ENCODE measurements at places on chromosomes 3 and 15. TPM values are rescaled to one million over a fixed set of nuclear protein-coding genes. Genes with fewer than 3 reads are reported as not detected.

The SAMD7 gene
- not detected for total RNA-seq

The GOLGA8B gene
- 27.2 TPM for total RNA-seq

The CRABP1 gene
- total RNA-seq: not detected

GRCh38 chr3:22117751-22118346 lies 366.8 kb upstream of the ZNF385D start:
- no peak for ATAC-seq

The UQCRC1 gene
- total RNA-seq: 258 TPM

DNA sequence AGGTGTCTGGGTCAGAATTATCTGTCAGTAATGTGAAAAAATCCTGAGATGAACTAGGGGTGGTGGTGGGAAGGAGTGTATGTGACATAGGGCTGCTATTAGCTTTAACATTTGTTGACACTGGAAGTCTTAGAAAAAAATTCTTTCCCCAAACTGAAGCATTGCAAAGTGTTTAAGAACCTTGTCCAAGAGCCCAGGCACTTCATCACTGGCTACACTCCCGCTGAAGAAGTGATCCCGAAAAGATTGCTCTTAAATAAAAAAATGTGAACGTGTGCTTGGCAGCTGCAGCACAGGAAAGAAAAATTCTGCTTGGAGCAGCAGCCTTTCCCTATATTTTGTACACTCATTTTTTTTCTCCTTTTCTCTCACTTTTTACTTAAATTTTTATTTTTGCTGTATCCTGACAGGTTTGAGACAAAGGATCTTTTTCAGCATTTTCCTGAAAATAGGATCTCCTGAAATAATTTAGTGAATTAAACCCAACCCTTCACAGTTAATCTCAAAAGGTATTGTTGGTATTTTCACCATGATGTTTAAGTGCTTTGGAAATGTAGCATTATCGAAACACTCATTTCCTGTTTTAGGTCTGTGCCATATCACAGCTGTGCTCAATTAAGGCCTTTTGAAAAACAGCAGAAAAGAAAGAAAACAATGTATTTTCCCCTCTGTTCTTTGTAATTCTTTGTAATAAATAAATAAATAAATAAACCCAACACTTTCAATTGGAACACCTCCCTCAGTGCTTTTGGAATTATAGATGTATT lies 477.6 kb downstream of the ZNF385D start:
- ATAC-seq: no peak

DNA sequence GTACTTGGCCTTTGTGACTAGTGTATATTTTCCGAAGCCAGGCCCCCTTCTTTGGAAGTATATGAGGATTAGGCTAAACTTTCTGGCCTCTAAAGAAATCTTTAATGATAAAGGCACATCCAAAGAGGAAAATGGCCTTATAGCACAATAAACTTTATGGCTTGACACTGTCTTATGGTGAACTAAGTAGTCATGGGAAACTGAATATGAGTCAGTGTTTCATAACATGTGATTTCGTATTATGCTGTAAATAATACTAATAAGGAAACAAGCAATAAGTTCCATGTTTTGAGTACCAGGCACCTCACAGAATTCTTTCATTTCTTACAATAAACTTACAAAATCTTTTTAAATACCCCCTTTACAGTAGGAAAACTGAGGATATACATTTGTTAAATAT lies 8.2 kb downstream of the ZPLD1 start:
- no peak for ATAC-seq

The WWTR1 gene
- total RNA-seq: 30.7 TPM

DNA sequence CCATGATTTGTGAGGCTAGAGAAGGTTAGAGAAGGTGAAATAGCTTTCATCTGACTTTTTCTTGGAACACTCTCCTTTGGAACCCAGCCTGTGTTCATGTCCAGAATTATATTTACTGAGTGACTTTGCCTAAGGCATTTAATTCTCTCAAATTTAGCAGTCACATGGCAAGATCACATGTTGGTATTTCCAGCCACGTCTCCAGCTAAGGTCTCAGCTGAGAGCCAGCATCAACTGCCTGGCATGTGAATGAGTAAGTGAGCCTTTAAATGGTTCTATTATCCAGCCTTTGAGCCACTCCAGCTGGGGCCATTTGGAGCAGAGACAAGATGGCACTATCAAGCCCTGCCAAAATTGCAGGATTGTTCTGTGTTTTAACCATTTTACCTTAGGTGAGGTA lies 130.2 kb upstream of the SGO1 start:
- ATAC-seq: no peak

DNA sequence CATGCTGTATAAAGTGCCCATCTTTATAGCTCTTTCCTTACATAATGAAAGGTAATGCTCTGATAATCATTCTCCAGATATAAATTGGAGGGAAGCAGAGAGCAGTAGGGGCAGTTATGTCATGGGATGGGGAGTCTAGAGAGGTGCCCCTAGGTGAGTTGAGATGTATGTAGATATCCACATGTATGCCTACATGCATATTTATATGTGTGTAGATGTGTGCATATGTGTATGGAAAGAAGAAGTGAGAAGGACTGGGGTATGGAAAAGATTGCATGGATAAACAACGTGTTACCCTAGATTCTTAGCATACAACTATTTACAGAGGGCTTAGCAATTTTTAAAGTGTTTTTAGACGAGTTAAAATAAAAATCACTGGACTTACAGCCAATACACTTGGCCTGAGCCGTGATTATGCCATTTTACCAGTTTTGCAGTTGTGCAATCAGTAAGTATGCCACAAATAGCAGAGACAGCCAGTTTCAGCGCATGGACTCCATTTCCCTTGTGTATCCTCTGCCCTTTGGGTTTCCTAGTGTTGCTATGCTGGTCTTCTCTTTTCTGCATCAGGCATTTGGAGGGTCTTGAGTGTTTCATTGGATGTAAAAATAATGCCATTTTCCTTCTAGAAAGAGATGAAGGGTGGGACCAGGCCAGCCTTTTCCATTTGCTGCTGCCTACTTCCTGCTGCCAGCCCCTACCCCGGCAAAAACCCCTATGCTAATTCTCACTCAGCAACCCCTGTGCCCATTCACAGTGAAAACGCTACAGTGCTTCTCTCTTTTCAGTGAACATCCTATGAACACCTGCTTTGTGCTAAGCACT lies 199.4 kb upstream of the NR2E3 start:
- peak; percentile 21 for ATAC-seq

- no peak for ATAC-seq
These were observed 158.7 kb downstream of the SUCLG2 start for GRCh38 chr3:67495751-67496150.

All from esophagus mucosa (tissue), 1 donor.